ENCODE measurements at places on chromosomes 3 and 15.

GRCh38 chr3:62496503-62496902 is 123.2 kb upstream of the FEZF2 start:
- no peak for DNase-seq

DNA sequence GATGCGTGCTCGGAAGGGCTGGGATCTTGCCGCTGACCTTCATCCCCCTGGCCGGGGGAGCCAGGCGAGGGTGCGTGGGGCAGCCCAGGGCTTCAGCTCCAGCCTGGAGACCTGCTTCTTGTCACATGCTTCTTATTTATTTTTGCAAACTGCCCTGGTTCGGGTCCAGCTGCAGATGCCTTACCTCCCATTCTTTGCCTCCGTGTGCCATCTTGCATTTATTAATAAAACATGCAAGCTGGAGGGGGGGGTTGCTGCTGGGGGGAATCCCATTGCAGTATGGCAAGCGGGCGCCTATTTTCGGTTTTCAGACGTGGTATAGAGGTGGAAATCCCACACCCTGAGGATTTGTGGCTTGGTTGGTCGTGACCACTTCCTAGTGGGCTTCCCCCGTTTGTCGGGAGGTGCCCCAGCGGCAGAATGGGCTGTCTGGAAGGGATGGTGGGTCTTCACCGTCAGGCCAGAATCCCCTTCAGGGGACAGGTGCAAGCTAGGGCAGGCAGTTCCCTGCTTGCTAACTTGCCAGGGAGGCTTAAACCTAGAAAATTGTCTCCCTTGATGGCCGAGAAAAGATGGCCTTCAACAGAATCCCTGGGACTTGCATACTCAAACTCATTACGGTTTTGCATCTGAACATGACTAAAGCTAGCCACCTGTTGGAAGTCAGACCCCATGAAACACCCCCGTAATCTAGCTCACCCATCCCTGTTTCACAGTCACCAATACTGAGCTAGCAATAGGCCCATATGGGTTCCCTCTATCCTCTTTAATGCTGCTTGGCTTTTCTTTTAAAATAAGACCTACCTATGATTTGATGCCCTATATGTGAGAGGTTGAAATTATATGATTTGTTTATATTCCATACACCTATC is 569 bp downstream of the TMEM266 start:
- no peak for DNase-seq

GRCh38 chr15:69804786-69805185 is 292.9 kb downstream of the TLE3 start:
- no peak for DNase-seq

GRCh38 chr3:150036780-150037179 is 66.1 kb upstream of the PFN2 start:
- no peak for DNase-seq

GRCh38 chr3:144257381-144257780 is 285.8 kb downstream of the DIPK2A start:
- DNase-seq: no peak

GRCh38 chr3:31853580-31853979 is 127.5 kb downstream of the OSBPL10 start:
- no peak for DNase-seq

DNA sequence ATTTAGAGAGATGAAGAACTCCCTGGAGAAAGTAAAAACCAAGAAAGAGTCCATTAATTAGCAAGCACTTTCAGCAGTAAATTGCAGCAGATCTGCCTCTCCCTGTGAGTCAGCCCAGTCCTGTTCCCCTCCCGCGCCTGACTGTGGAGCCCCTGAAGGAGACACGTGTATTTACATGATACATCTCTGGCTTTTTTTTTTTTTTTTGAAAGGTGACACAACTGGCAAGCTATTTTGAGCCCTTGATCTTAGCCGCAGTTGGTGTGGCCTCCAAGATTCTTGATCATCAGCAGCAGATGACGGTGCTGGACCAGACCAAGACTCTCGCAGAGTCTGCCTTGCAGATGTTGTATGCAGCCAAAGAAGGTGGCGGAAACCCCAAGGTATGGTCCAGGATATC is 271.8 kb upstream of the TPM1 start:
- DNase-seq: no peak

GRCh38 chr3:99256788-99257187 is 355.3 kb upstream of the DCBLD2 start:
- DNase-seq: no peak

- no peak for DNase-seq
Observed at GRCh38 chr3:160384639-160385318, 14.2 kb downstream of the IFT80 start.

DNA sequence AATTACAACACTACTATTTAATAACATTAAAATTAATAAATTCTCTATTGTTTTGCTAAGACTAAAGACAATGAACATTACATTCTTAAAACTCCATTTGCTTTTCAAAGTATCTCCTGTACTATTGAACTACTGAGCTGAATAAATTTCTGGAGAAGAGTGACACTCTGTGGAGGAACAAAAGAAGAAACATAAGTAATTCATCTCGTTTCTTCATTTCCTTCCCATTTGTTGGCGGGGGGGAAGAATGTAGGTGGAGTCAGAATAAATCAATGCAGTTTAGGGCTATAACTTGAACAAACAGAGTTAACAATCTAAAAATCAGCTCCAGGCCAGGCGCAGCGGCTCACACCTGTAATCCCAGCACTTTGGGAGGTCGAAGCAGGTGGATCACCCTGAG is 32.7 kb downstream of the EFHB start:
- DNase-seq: no peak

Data from activated naive CD4-positive, alpha-beta T cell (primary cell).